DND-41 (cell line): ENCODE measurements at places on chromosomes 1 and 21.

DNA sequence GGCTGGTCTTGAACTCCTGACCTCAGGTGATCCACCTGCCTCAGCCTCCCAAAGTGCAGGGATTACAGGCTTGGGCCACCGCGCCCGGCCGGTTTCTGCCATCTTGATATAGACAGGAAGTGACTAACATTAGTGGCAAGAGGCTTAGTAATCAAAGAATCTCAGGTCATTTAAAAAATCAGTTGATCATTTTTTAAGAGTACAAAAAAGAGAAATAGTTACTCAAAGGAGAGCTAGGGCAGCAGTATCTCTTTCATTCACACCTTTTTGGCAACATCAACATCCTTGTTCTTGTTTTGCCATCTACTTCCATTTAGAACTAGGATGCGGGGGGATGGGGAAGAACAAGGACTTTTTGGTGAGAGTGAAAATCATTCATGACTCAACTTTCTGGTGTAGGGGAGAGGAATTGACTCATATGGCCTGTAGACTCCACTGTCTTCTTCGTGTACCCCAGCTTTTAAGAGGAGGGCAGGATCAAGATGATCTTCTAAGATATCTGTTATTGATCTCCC lies 8.8 kb downstream of the FCRLB start:
- DNase-seq = no peak

- DNase-seq = no peak
These were observed 51.2 kb upstream of the CSF3R start for GRCh38 chr1:36533897-36534296.

GRCh38 chr1:18261891-18262290 lies 154.3 kb downstream of the IGSF21 start:
- DNase-seq = no peak

- no peak for DNase-seq
These were observed 103.8 kb downstream of the RUNX1 start for GRCh38 chr21:34945288-34945687.

DNA sequence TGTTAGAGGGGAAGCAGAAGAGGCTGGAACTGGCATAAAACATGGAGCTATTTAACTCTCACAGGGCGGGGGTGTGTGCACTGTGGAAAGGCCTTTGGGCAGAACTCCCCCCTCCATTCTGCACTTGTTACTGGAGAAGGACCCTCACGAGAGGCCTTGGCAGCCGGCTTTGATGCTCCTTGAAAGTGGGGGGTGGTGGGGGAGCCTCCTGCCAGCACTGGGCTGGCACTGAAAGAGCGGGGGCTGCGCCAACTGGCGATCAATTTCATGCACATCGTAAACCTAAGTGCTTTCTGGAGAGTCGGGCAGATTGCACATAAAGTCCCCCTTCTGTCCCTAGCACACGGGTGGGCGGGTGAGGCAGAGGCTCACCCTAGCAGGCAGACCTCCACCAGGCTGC lies 28.9 kb downstream of the FOXO6 start:
- DNase-seq = no peak

GRCh38 chr1:203711251-203712007 lies 53.6 kb upstream of the LAX1 start:
- no peak for DNase-seq
